Left hindlimb (tissue), 1 donor: ENCODE measurements at places on chromosomes 6 and 20.

- no peak for DNase-seq
These were observed 116.5 kb upstream of the MAP3K7 start for GRCh38 chr6:90703336-90703735.

DNA sequence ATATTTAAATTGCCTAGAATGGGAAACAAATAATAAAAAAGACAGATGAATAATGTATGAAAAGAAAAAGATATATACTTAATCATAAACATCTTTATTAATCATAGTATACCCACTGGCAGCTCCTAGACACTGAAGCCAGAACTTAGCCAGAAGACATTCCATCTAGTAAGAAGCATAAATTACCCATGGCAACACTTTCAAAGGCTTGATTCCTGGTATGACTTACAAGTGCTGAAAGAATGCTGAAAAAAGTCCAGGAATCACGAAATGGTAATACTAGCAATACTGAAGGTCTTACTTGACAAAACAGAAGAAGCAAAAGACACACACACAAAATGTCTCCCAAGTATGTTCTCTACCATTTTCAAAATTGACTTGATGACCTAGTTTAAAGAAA lies 38.0 kb downstream of the RWDD2A start:
- no peak for DNase-seq

- no peak for DNase-seq
These were observed 65.9 kb upstream of the FBXL4 start for GRCh38 chr6:99013661-99014060.

- no peak for DNase-seq
These were observed 12.9 kb upstream of the GLP1R start for GRCh38 chr6:39035681-39036080.

GRCh38 chr6:74504941-74505340 lies 700.9 kb downstream of the COL12A1 start:
- DNase-seq, result no peak
